Thymus (tissue), 14 donors: ENCODE measurements at places on chromosomes 1 and 21. TPM values are rescaled to one million over a fixed set of nuclear protein-coding genes. Genes with fewer than 3 reads are reported as not detected.

- DNase-seq, result no peak
Observed at GRCh38 chr1:107379826-107380225, 239.0 kb downstream of the NTNG1 start.

ATAD3A gene
- 17.5 TPM for polyA plus RNA-seq

C1orf115 gene
- 5.2 TPM for polyA plus RNA-seq

DNA sequence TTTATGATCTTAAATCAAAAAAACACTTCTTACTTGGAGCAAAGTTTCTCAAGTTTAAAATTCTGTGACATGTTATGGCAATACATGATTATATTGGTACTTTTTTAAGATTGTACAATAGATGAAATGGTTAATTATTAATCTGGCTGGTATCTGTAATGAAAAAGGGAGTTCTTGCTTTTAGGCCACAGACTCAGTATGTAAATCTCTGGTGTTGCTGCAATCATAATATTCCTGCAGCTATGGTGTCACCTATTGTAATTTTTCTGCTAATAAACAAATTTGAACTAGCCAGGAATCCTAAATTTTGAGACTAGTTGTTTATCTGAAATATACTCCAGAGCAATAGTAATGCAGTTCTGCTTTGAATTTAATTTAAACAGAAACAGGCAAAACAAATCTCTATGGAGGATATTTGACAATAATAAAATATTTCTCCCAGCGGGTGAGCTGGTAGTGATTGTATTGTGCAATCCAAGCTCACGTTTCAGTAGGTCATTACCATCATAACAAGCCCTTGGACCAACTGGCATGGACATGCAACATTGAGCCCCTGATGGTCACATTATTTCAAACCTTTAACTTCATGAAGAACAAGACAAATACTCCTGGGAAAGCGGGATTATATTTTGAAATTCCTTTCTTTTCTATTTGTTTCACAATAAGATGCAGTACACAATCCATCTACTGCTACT, 77.2 kb upstream of the USH2A start:
- DNase-seq, result no peak

- no peak for DNase-seq
Observed at GRCh38 chr1:172827301-172827700, 168.4 kb downstream of the FASLG start.

GRCh38 chr1:212368073-212368484, 46.6 kb downstream of the PACC1 start:
- DNase-seq, result peak; percentile 56

DNA sequence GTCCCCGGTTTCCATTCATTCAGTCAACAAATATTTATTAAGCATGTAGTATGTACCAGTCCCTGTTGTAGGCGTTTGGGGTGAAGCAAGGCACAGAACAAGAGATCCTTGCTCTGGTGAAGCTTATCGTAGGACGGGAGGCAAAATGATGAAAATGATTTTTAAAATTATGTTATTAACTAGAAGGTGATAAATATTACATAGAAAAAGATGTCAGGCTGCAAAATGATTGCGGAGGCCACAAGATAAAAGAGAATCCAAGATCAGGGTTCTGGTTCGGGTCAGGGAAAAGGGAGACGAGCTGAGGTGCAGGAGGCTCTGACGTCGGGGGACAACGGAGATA, 602 bp upstream of the CGN start:
- no peak for DNase-seq

CD34 gene
- polyA plus RNA-seq, result 14.5 TPM

GJA5 gene
- 4.0 TPM for polyA plus RNA-seq

- DNase-seq, result no peak
Observed at GRCh38 chr1:112393631-112393974, 2.4 kb upstream of the CTTNBP2NL start.

DNA sequence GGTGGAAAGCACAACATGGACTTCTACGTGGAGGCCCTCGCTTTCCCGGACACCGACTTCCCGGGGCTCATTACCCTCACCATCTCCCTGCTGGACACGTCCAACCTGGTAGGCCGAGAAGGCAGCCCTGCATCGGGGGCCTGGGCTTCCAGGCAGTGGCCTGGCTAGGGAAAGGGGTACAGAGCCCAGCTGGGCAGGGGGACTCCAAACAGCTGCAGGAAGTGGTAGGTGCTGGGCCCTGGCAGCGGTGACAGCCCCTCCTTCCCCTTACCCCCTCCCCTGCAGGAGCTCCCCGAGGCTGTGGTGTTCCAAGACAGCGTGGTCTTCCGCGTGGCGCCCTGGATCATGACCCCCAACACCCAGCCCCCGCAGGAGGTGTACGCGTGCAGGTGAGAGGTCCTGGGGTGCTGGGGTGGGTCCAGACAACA, 30.0 kb upstream of the PADI6 start:
- DNase-seq, result no peak

- peak; percentile 27 for DNase-seq
Observed at GRCh38 chr21:42737951-42738590, 84.7 kb downstream of the PDE9A start.

DNA sequence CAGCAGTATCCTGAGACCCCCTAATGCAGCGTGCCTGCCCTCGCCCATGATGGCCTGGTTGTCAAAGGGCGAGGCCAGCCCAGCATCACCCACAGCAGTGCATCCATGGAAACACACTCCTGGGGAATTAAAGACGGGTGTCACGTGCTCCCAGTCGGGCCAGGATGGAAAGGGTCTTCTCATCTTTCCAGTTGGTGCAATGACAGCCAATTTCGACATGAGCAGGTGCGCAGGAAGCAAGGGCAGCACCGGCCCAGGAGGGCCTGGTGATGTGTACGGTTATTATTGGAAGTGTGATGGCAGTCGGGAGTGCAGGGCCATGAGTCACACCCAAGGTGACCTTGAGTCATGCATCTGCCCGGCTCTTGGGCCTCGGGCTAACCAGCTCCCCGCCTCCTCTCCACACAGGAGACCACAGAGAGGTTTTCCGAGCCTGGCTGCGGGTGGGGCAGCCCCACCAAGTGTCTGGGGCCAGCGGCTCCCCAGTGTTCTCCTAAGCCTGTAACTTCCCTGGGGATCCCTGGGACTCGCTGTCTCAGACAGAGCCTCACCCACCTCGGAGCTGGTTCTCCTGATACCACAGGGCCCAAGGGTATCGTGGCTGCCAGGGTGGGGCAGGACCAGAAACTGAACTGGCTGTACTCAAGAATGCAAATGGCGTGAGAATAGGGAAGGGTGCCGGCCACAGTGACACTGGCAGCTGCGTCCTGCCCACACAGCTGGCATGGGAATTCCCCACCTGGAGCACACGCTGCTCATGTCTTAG, 119.8 kb downstream of the SIK1 start:
- no peak for DNase-seq

DNA sequence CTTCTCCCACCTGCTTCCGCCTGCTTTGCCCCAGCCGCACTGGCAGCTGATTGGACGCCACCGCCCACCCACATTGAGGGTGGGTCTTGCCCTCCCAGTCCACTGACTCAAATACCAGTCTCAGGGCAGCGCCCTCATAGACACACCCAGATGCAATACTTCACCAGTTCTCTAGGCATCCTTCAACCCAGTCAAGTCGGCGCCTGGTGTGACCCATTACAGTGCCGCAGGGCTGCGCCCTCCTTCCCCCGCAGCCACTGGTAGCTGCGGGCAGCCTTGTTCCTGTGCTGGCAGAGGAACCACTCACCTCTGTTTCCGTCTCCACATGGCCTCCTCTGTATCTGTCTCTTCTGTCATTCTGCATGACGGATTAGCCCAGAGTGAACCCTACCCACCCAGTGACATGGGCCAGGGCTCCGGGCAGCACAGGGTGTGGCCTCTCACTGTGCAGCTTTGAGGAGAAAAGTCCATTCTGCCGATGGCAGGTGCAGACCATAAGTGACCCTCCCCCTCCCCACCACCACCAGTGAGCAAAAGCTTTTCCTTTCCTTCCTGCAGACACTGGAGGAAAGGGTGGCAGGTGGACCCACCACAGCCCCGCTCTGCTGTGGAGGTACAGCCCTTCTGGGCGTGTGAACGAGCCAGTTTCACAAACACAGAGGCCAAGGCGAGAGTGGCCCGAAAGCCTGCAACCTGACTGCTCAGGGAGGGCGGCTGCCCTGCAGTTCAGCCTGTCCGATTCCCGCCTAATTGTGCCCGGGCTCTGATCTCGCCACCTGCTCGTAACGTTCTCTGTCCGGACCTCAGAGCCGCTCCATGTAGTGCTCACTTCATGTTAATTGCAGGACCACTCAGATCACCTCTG, 57.1 kb downstream of the FAAP20 start:
- no peak for DNase-seq

DNA sequence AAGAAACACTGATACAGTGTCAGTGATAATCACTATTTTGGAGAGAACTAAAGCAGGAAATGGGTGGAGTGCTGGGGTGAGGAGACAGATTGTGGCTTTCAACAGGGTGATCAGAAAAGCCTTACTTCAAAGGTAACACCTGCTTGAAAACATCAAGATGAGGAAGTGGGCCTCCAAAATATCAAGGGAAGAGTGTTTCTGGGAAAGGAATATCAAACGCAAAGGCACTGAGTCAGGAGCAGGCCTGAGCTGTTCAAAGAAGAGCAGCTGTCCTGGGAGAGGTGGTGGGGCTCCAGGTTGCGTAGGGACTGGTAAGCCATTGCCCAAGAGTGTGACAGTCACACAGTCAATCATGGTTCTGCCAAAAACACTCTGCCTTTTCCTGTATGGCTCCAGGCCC, 47.1 kb upstream of the ATP1A1 start:
- DNase-seq, result peak; percentile 53

GRCh38 chr1:45493116-45493697, 2.2 kb upstream of the TESK2 start:
- no peak for DNase-seq

DNA sequence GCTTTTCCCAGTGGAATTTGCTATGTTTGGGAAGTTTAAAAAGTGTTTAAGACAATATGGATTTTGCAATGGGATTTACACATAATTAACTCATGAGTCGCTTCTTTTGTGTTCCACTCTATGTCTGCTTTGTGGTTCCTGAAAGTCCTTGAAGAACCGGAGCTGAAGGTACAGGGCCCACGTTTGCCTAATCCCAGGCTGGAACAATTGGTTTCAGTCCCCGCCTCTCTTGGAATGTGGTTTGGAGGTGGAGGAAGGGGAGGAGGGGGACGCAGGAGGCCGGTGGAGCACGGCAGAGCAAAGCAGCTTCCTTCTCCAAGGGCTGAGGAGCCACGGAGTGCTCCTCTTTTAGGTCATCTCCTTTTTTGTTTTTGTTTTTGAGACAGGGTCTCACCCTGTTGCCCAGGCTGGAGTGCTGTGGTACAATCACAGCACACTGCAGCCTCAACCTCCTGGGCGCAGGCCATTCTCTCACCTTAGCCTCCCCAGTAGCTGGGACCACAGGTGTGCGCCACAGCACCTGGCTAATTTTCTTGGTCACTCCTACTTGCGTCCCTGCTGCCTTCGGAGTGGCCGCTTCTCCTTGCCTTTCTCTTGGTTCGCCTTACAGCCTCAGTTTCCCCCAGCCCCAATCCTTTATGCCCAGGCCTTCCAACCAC, 129.5 kb upstream of the ERRFI1 start:
- DNase-seq, result no peak

- DNase-seq, result no peak
Observed at GRCh38 chr1:55827350-55827749, 612.2 kb upstream of the USP24 start.

S100A16 gene
- 128 TPM for polyA plus RNA-seq

DNA sequence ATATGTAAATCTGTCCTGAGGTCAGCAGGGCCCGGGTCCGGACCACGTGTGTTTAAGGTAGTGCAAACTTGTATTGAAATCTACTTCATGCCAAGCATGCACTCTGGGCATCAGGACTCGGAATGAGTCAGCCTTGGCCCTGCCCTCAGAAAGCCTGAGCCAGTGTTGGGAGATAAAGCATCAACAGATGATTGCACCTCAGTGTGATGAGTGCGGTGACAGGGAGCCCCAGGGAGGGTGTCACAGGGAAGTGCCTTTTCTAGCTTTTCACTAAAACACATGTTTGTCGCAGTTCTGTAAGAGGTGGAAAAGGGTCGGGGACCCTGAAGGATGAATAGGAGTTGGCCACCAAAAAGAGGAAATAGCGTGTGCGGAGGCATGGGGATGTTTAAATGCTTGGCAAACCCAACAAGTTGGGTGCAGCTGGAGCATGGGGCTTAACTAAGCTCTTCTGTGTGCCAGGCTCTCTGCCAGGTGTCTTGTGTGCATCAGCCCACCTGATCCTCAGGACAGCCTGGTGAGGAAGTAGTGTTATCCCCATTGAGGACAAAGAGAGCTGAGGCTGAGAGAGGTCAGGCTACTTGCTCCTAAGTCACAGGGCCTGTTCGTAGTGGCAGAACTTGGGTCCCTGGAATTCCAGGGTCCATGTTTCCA, 48.2 kb upstream of the EPB41 start:
- no peak for DNase-seq

GRCh38 chr1:3386205-3387002, 68.1 kb upstream of the ARHGEF16 start:
- no peak for DNase-seq

- no peak for DNase-seq
Observed at GRCh38 chr1:219085988-219086387, 87.7 kb upstream of the LYPLAL1 start.

- no peak for DNase-seq
Observed at GRCh38 chr1:175787881-175788280, 44.5 kb upstream of the TNR start.

- DNase-seq, result no peak
Observed at GRCh38 chr1:23529146-23530086, 1.6 kb downstream of the E2F2 start.

SPRR5 gene
- polyA plus RNA-seq, result 0.37 TPM

DNA sequence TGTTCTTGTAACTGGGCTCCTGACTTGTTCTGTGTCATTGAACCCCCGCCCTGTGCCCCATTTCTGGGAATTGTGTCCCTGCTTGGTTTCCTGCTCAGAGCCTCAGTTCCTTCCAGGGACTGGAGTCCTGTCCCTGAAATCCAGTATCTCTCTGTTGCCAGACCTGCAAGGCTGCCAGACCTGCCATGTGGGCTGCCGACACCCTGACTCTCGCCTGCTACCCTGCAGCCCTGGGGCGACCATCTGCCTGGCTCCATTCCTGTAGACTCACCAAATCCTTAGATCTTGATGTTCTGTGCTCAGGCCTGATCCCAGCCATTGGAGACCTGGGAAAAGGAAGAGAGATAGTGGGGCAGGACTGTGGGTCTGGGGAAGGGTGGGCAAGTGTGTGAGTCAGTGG, 383.3 kb upstream of the PROX1 start:
- DNase-seq, result no peak

DNA sequence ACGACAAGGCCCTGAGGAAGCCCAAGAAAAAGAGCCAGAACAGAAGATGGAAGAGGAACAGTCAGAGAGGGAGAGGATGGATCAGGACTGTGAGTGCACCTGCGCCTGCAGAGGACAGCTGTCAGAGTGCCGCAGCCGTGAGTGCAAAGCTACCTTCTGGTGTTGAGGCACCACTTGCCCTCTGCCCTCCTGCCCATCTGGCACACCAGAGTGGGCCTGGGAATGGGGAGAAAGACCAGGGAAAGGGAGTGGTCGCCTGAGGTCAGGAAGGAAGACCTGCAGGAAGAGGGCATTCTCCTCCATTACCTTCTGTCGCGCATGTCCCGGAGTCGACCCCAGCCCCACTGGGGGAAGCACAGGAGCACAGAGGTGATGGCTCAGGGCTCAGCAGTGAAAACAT, 26.2 kb downstream of the VASH2 start:
- no peak for DNase-seq

- peak; percentile 65 for DNase-seq
Observed at GRCh38 chr1:20185834-20186782, at the start of the genes PLA2G2C and UBXN10. TSS of gene PLA2G2C (minus strand) at chr1:20186518. CDS start at chr1:20177363, 9,155 bp downstream. TSS of gene UBXN10 (plus strand) at chr1:20186096. CDS start at chr1:20190562, 4,466 bp downstream.
